ENCODE measurements at places on chromosomes 7 and 10.

GRCh38 chr7:53111031-53111430 is 75.6 kb downstream of the POM121L12 start:
- no peak for DNase-seq

DNA sequence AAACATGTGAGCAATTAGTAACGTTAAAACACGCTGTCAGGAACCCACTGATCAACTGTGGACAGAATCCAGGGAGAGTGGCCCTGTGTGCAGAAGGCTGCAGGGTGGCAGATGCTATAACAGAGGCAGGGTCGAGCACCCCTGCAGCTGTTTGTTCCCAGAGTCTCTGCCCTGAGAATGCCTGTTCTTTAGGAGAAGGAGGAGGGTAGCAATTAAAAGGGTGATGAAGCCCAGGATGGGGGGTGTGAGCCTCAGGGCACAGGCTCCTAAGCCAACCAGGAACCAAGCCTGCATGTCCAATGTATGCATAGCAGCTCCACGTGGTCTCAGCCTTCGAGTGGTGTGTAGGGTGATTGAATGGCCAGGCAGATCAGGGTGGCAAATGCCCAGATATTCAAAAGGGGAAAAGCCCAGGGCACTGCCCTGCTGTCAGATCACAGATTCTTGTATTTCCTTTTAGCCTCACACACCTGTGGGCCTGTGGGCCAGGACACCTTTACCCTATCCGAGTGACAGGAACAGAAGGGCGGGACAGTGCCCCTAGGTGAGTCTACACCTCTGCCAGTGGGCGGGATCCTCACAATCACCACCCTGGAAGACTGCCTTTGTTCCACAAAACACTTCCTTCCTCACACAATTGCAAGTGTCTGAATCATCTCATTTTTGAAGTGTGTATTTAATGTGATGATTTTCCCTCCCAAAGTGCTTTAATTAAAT is 7.3 kb downstream of the WDFY4 start:
- DNase-seq: no peak

GRCh38 chr7:27161214-27161720 is 4.1 kb downstream of the HOXA9 start:
- DNase-seq: no peak

GRCh38 chr7:21357151-21358097 is 70.5 kb upstream of the SP4 start:
- DNase-seq: no peak

- DNase-seq: no peak
Measured at GRCh38 chr7:102093599-102094315, 192.9 kb upstream of the SH2B2 start.

DNA sequence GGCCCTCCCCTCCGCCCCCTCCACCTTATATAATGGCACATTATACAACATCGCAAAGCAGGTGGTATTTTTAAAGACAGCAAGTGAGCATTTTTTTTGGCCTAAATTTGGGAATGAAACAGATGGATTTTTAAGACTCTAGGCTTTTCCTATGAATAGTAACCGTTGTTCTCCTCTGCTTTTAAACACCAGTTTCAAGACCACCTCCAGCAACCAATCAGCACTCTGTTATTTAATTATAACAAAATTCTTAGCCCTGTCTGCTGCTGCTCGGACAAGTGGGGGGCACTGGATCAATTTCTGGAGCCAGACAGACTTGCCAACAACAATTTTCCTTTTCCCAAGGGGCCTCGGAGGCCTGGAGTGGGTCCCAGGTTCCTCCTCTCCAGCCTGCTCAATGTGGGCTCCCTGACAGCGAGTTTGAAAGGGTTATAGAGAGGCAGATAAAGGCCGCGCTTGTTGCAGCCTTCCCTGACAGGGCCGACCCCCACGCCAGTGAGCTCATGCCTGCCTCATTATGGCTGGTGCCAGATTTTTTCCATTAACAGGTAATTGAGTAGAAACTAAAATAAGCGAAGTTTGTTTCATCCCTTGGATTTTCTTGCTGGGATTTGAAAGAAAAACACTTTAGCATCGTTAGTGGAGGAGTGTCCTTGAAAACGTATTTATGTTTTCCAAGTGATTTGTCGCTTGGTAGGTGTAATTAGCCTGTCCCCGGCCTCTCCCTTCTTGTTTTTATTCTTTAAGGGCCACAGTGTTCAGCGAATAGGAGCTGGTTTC is 227.3 kb downstream of the TCF7L2 start:
- DNase-seq: no peak

DNA sequence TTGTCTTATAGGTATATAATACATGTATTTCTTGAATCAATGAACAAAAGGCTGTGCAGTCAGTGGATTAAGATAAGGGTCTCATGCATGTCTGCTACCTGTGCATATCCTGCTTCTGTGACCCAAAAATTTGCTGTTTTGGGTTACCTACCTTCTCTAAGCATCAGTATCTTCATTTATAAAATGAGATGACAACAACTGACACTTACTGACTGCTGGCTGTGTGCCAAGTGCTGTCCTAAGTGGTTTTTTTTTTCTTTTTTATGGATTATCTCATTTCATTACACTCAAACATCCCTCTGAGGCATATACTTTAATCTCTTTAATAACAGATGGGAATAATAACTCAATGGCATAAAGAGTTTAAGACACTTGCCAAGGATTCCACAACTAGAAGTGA is 2.1 kb downstream of the PDK4 start:
- DNase-seq: no peak

DNA sequence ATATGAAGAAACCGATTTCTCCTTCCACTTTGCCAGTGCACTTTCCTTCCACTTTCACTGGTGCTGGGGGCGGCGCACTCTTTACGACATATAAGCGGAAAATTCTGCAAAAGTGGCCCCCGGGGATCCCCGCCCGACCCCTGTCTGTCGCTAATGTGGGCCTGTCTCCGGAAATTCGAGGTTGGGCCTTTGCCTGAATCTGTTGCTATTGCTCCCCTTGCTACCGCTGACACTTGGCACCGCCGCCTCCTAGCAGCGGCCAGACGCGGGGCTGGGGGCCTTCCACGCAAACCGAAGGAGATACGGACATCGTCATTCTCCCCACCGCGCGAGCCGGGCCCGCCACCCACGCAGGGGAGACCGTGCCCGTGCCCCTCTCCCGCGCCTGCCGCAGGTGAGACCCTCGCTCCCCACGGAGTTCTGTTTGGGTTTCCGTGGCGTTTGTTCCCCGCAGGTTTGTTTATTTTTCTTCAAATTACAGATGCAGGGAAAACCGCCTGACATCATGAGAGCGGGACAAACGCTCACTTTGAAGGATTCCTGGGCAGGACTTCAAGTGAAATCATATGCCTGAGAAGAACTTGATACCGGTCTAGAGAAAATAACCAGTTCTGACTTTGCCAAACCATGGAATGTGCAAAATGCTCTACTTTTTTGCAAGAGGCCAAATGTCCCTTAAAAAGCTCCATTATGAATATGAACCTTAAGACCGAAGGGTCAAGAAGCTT is 5.0 kb downstream of the TWIST1 start:
- no peak for DNase-seq
